ENCODE measurements at places on chromosomes 11 and 22.

GRCh38 chr11:41323446-41323845 is 136.0 kb downstream of the LRRC4C start:
- DNase-seq, result no peak

GRCh38 chr22:37733625-37734401 is 37.0 kb downstream of the TRIOBP start:
- DNase-seq, result no peak

DNA sequence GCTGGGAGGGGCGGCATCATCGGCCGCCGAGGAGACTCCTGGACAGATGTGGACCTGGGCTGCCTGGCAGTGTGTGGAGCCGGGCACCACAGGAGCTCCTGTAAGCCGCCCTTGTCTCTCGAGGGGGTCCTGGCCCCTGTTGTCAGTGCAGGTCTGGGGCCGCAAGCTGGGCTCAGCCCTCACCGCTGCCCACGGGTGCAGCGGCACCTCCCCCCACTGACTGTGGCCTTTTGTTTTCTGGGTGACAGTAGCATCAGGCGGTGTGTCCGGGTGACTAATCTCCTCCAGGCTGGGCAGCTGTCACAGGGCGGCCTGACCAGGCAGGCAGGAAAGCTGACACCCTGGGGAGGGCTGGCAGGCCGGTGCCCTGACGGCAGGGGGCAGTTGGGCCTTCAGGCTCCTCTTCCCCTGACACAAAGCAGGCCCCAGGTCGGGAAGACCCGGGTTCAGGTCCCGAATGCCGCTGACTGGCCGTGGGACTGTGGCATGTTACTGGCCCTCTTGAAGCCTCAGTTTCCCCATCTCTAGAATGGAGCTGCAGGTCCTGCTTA is 16.3 kb downstream of the DGKZ start:
- DNase-seq, result no peak

DNA sequence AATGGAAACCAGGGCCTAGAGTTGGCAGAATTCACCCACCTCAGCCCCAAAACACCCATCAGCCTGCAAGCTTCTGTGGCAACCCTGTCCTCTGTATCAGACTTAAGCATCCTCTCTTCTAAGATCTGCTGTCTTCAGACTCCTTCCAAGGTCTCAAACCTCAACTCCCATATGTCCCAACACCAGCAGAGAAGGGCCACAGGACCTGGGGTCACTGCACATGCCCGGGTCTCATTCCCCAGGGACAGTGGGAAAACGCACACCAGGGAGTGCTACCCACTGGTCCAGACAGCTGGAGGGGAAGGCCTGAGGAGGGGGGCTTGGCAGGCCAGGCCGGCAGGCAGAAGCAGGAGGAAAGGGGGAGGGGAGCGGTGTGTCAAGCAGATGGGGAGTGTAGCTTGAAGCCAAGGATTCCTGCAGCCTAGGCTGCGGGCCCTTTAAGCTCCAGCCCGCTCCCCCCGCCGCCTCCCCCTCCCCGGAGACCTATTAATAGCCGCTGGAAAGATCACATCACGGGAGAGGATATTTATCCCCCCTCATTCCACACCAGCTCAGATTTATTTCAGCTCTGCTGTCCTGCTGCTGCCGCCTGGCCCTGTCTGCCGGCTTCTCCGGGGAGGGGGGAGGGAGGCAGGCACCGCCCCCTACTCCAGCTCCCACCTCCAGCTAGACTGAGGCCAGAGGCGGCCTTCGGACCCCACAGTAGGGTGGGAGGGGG is 16.7 kb downstream of the BCL9L start:
- DNase-seq, result peak; percentile 79

DNA sequence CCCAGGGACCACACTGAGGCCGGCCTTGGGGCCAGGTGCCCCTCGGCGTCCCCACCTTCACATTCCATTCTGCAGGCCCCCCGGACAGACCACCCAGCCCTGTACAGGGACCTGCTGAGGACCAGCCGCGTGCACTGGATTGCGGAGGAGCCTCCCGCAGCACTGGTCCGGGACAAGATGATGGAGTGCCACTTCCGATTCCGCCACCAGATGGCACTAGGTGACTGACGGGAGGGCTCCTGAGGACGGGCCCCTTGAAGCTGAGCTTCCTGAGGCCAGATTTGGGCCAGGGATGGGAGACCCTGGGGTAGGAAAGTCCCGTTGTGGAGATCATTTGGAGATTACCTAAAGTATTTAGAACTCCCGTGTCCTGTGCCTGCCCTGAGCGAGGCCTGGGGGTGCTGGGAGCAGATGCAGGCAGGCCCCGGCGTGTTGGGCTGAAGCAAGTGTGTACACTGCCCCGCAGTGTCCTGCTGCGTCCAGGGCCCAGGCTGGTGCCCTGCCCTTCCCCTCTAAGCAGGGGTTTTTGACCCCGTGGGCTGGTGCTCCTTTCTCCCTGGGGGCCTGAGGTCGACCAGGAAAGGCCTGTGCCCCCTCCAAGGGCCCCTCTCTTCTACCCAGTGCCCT is 20.0 kb downstream of the TRMU start:
- peak; percentile 80 for DNase-seq

DNA sequence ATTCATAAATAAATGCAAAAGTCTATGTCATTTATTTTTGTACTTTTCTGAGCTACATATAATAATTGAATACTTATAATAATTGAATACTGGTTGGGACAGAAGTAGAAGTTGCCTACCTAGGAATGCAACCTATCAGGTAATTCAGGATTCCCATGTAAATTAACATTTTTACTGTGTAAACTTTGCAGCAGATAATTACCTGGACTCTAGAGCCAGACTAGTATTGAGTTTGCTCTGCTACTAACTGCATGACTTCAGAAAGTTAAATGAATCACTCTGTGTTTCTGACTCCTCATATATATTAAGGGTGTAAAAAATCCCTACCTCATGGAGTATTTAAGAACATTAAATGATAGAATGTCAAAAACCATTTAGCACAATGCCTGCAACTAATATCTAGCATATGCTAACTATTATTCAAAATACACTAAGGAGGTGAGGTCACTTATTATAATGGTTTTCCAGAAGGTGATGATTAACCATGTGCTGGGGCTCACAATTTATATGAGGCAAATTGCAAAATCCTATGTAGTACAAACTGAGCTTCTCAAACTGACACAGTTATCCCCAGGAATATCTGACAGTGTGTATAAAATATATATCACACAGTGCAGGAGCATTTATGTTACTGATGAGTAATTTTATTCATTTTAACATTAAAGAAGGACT is 138.1 kb upstream of the ANO3 start:
- DNase-seq, result no peak

DNA sequence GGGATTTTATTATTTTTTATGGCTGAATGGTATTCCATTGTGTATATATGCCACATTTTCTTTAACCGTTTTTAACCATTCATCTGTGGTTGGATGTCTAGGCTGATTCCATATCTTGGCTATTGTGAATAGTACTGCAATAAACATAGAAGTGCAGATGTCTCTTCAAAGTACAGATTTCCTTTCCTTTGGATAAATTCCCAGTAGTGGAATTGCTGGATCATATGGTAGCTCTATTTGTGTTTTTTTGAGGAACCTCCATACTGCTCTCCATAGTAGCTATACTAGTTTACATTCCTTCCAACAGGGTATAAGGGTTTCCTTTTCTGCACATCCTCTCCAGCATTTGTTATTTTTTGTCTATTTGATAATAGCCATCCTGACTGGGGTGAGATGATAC is 71.9 kb upstream of the SEZ6L start:
- no peak for DNase-seq

DNA sequence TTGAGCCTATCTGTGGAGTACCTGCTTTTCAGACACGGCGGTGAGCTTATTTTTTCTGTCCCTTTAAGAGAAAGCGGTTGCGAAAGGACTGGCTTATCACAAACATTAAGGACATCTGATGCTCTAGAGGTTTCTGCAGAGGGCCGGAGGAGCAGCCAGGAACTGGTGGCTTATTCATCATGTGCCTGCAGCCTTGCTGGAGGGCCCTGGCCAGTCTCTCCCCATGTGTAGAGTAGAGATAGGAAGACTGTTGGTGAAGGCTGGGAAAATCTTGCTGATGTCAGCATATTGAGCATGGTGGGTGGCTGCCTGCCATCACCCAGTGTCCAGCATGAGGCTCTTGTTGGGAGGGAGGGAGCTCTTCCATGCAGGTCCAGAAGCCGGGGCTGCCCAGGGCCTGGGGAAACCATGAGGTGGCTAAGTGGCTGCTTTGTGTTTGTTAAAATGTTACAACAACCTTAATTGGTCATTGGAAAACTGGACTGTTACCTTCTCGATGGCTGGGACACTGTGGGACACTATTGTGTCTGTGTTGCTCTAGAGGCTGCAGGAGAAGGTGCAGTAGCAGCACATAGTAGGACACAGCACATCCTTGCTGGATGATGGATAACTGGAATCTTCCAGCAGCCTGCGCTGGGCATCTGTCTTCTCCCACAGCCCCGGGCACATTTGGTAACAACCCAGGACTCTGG is 54.3 kb downstream of the TSPAN18 start:
- DNase-seq, result no peak

GRCh38 chr11:79404325-79404724 is 36.5 kb downstream of the TENM4 start:
- no peak for DNase-seq

- DNase-seq, result no peak
Measured at GRCh38 chr22:33580310-33580709, 340.0 kb downstream of the LARGE1 start.

DNA sequence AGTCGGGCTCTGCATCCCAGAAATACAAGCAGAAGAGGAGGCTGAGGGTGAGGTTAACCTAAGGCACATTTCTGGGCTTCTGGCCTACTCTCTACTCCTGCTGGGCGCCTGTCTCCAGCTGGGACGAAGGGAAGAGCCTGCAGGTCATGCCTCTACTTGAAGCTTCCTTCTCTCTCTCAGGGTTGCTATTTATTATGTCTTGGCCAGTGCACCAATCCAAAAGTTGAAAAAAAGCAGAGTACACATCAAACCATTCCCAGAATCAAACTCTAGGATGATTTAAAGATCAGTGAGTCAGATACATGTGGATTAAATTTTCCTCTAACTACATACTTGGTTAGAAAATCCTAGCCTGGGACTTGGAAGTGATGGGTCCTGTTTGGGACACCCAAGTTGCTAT is 60.2 kb upstream of the CDON start:
- no peak for DNase-seq

- DNase-seq, result no peak
Measured at GRCh38 chr22:19902245-19902715, 39.3 kb upstream of the COMT start.

- DNase-seq, result no peak
Measured at GRCh38 chr11:47852053-47852452, 3.9 kb upstream of the NUP160 start.

- peak; percentile 87 for DNase-seq
Measured at GRCh38 chr11:111526501-111526900, 11.9 kb downstream of the HOATZ start.

GRCh38 chr11:35525501-35526175 is at the start of gene PAMR1:
TSS of gene PAMR1 (minus strand) at chr11:35525616. CDS start at chr11:35525585, 31 bp downstream.
- peak; percentile 56 for DNase-seq

- no peak for DNase-seq
Measured at GRCh38 chr11:74932169-74932568, 16.7 kb downstream of the XRRA1 start.

DNA sequence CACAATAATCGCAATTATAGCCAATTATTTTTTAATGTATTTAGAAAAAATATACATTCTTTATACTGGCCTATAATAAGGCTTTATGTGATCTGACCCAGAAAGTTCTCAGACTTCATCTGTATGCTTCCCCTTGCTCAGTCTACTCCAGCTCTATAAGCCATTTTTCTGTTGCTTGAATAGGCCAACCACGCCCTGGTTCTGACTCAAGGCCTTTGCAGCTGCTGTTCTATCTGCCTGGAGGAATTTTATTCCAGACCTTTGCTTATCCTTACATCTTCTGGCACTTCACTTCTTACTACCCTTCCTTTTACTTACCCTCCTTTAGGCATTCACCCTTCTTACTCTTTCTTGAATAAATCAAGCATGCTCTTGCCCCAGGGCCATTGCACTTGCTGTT is 54.9 kb upstream of the PDE3B start:
- no peak for DNase-seq
